T-helper 2 cell treated with Interferon-gamma antibody and Interleukin-4, amounts not matched to agents 5 μg/mL and 100 μg/mL, for 36 hours (primary cell): ENCODE measurements at places on chromosomes 12 and 14.

- peak; percentile 82 for DNase-seq
Measured at GRCh38 chr12:76020731-76021672, 10.6 kb downstream of the PHLDA1 start.

- no peak for DNase-seq
Measured at GRCh38 chr12:85275374-85275773, 4.6 kb upstream of the ALX1 start.

DNA sequence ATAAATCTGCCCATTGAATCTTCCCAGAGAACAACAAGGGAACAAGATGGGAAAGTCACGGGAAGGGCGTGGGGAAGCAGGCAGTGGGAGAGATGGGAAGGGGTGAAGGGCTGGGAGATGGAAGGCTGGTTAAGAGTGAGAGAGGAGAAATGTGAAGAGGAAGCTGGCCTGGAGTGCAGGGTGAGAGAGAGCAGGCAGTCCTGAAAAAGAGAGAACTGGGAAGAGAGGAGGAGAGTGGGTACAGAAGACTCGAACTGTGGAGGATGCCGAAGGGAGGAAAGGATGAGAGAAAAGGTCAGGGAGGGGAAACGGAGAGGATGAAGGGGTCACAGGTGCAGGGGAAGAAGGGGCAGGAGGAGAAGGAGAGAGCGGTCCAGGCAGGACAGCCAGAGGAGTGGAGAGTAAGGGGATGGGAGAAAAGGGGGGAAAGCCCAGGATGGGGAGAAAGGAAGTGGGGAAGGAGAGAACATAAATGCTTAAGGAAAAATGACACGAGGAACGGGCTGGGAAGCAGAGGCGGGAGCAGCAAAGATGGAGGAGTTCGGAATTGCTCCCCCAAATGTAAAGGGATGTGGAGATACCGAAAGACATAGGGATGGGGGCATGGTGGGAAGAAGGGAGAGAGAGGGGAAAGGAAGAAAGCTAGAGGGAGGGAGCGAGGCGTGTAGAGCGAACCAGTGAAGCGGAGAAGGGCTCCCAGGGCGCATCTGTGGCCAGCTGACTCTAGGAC, 1.2 kb downstream of the PIANP start:
- DNase-seq = no peak

DNA sequence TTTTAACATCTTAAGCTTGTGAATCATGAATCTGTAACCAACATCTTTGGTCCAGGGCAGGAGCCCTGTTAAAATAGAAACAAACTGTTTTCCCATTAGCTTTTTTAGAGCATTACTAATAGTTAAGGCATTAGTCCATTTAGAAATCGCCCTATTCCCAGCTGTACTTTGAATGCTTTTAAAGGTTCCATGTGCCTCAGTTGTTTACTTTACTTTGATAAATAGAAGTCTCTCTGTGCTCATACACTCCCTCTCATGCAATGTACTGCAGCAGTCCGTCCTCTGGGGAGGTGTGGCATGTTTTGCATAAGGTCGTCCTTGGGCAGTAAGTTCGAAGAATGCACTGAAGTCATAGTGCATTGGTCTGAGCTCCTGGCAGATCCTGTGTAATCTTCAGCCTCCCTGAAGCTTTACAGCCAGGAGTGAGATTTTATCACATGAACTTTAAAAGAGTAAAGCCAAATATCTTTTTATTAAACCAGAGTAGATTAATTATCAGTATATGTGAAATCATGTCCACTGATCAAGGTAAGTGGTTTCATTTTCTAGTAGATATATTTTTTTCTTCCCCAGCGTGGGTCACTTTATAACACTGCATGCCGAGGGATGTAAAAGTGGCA, 134.7 kb downstream of the FGD4 start:
- no peak for DNase-seq

GRCh38 chr12:110932046-110932445, 11.7 kb upstream of the MYL2 start:
- no peak for DNase-seq
